Coronary artery (tissue), 2 donors: ENCODE measurements at places on chromosomes 1 and 21.

- DNase-seq: no peak
Measured at GRCh38 chr1:62810420-62811274, 26.7 kb downstream of the ATG4C start.

DNA sequence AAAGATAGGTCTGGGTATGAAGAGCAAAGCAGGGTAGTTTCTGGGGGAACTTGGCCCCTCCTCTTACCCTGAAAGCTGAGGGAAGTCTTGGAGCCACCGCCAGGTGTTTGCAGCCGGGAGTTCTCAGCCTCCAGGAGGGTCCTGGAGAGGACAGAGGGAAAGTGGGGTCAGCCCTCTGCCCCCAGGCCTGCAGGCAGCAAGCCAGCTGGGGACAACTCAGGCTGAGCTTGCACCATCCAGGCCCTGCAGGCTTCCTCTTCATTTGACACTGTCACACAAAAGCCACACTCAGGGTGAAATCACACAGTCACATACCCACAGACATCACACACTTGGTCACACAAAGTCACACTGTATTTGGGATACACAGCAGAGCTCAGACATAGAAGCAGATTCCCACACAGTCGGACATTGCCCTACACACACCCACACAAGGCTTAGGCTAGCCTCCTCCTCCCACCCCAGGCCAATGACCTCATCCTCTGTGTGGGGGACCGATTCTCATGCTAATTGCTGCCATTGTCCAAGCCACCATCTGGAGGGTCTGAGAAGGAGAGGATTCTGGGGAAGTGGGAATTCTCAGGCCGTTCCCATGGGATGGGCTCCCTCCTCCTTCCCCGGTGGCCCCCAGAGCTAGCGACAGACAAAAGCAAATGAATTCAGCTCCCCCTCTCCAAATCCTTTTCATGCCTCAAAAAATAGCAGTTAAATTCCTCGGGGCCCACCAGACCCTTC lies 3.7 kb downstream of the NES start:
- no peak for DNase-seq

GRCh38 chr1:240577095-240577494 lies 34.9 kb downstream of the GREM2 start:
- DNase-seq: no peak

DNA sequence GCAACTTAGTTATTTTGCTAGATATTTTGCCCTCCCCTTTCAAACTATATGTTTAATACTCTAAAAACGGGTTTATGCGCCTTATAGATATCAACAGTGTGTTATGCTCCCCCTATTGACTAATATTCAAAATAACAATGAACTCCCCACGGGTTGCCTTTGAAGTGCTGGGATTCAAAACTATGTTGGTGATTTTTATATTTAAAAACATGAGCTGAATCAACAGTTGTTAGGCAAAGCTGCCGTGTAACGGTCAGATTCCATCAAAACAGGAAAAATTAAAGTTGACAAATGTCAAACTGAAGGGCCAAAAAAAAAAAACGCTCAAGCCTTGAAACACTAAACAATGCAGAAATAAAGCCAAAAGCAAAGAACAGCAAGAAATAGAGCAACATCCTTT lies 2.5 kb downstream of the TGFBR3 start:
- no peak for DNase-seq

DNA sequence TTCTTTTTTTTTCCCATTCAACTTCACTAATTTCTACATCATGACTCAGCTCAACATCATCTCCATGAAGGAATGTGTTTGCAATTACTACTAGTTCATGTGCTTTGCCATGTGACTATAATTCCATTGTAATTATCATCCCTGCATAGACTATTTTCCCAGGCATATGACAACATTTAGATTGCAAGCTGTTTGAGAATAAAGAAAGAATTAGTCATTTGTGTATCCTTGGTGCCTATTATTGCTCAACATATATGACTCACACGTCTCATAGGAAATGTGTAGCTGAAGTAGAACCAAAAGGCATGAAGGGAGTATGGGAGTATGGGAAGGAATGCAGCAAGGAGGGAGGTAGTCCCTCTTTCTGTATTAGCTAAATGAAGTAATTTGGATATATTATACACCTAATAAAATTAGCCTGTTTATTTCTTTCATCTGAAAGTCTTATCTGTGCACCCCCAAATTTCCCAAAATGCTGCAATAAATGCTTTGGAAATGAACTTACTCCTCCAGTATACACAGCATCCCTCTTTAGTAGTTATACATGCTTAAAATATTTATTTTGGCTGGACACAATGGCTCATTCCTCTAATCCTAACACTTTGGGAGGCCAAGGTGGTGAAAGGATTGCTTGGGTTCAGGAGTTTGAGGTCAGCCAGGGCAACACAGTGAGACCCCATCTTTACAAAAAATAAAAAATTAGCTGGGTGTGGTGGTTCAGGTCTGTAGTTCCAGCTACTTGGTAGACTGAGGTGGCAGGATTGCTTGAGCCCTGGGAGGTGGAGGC lies 316.9 kb upstream of the ADGRL4 start:
- DNase-seq: no peak

DNA sequence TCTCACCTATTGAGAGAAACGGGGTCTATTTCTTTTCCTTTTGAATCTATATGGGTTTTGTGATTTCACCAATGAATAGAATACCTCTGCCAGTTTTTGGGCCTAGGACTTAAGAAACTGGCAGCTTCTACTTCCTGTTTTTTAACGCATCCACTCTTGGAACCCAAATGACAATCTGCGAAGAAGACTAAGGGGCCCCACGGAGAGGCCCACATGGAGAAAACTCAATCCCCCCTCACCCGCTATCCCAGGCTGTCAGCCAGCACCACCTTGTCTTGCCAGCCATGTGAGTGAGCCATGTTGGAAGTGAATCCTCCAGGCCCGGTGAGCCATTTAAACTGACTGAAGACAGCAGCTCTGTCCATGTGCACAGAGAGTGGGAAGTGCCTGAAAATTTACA lies 3.6 kb upstream of the HENMT1 start:
- DNase-seq: no peak

- DNase-seq: no peak
Measured at GRCh38 chr1:201767339-201767738, 61.6 kb upstream of the IPO9 start.

- no peak for DNase-seq
Measured at GRCh38 chr1:10033359-10033845, 644 bp downstream of the UBE4B start.

GRCh38 chr1:159849626-159850366 lies 12.7 kb downstream of the VSIG8 start:
- DNase-seq: no peak

DNA sequence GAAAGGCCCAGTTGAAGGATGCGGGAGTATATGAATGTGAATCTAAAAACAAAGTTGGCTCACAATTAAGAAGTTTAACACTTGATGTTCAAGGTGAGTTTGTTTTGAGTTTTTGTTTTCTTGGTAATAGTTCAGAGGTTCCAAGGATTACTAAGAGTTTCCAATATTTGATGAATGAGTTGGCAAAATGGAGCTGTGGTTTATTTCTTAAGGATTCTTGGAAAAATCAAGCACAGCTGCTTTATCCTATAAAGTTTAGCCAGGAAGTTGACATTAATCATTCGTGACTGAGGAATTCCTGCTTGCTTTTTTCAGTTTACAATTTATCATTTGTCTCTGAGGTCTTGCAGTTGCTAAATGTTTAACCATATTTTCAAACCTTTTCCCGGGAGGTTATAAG lies 15.1 kb downstream of the VCAM1 start:
- no peak for DNase-seq

GRCh38 chr1:209045331-209046057 lies 538.0 kb upstream of the CAMK1G start:
- no peak for DNase-seq

GRCh38 chr1:192660613-192661012 lies 24.7 kb downstream of the RGS13 start:
- no peak for DNase-seq

- no peak for DNase-seq
Measured at GRCh38 chr21:18986197-18986596, 582.6 kb upstream of the TMPRSS15 start.

- no peak for DNase-seq
Measured at GRCh38 chr1:31570228-31570627, 6.1 kb upstream of the TINAGL1 start.

- DNase-seq: no peak
Measured at GRCh38 chr1:171139890-171140289, 45.2 kb upstream of the FMO2 start.

- no peak for DNase-seq
Measured at GRCh38 chr1:64114012-64114525, 89.4 kb upstream of the UBE2U start.

- no peak for DNase-seq
Measured at GRCh38 chr21:27221077-27221476, 254.2 kb upstream of the ADAMTS5 start.

DNA sequence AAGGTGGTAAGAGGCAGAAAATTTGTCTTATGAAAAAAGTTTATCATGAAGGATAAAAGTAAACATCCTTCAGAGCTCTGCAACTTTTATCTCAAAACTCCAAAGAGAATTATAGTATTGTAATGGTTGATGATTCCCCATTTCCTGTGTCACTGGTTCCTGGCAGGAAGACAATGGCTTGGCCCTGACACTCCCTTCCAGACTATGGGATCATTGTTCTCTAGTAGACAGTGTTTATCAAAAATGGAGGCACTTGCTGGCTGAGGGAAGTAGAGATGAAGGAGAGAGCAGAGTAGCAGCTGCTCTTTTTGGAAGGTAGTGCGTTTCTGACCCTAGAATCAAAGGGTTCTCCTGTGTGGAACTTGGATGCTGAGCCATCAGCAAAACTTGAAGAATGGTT lies 145.9 kb upstream of the ATP1B1 start:
- no peak for DNase-seq

DNA sequence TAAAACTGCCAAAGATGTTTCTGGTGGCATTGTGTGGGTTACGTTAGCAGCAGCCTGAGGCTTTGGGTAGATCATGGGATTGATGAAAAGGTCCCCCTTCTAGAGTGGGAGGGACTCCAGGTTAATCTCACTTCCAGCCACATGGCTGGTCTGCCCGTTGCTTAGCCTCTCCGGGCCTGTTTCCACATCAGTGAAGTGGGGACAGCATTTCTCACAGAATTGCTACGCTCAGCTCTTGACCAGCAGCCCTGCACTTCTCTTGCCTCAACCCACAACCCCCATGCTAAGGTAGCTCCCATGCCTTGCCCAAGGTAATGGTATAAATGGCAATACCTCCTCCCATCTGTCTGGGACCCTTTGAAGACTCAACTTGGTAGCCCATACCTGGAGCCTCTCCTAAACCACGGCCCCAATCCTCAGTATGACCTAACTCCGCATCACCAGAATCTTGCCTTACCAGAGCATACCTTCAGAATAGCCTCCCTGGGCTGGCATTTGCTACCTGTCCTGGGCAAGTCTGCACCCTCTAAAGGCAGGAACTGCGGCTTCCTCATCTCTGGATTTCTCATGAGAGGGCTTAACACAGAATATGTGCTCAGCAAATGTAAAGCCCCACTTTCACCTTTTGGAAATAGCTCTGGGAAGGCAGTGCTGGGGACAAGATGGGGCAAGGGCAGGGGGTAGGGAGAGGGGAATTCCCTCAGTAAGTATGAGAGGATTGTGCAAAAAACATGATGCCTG lies 10.9 kb upstream of the GUCA2A start:
- no peak for DNase-seq

- DNase-seq: no peak
Measured at GRCh38 chr1:24996983-24997893, 67.2 kb upstream of the RUNX3 start.

GRCh38 chr1:41799723-41800122 lies 119.0 kb downstream of the HIVEP3 start:
- no peak for DNase-seq

DNA sequence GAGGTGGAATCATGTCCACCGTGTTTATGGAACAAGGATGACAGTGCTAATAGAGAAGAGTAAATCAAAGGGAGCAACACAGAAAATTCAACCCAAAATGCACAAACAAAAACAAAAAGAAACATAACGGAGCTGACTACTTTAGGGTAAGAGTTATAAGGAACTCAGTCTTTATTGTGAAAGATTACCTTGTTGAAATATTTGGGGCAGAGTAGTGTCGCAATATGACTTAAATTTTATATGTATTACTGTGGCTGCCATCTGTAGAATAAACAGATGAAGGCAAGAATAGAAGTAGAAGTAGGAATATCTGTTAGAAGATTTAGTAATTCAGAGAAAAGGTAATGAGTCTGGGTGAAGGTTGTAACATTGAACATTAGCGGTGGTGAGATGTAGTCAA lies 913.9 kb downstream of the BRINP3 start:
- no peak for DNase-seq

GRCh38 chr1:9561429-9561828 lies 22.2 kb downstream of the SLC25A33 start:
- no peak for DNase-seq

- DNase-seq: no peak
Measured at GRCh38 chr1:248710305-248710900, 7.8 kb upstream of the OR14I1 start.

DNA sequence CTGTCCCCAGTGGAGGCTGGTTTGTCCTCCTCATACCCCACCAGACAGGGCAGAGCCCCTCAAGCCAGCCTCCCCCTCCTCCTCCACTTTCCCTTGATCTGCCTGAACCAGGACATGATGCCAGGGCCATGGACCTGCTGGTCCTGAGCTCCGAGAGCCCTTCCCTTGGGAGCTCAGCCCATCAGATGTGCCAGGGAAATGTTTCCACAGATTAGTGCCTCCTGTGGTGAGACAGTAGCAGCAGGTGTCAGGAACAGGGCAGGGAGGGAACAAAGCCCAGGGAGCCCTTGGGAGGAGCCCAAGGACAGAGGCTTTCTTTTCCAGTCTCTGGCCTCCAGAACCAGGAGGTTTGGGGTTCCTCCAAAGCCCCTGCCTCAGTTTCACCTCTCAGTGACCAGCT lies 14.6 kb upstream of the SLC41A1 start:
- no peak for DNase-seq

DNA sequence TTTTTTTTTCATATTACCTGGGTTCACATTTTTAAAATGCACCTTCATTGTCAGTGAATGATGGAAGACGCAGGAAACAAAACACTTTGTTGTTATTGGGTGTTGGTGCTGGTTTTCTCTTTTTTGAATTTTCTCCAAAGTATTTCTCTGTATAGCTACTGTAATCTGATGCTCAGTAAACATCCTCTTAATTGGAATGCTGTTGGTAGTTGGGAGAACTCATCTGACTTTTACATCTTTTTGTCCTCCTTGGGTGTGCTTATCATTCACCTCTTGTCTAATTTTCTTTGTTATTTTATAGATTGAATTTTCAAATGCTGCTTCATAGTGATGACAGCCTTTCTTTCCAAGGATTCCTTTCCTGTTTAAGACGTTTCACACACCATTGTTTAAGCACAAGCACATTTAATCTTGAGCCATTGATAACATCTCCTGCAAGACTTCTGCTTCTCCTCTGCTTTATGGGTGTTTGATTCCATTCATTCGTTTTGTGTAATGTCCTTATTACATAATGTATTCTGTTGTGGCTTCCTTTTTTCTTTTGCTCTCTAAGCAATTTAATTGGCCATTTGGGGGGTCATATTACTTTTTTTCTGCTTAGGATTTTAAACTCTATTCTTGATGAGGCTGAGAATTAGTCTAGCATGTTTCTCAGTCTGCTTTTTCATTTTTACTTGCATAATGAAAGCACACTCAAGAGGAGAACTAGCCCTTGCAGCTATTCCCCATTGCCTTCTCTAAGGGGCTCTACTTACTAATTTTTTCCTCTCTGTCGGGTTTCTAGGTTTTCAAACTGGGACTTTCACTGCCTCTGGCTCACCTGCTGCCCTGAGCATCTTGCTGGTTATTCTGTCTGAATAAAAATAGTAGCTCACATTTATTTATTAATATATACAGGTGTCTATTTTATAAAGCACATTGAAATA lies 42.0 kb upstream of the CD34 start:
- DNase-seq: no peak
